ENCODE measurements at places on chromosomes 4 and X.

GRCh38 chrX:155231163-155231562, 14.9 kb downstream of the VBP1 start:
- DNase-seq: no peak

DNA sequence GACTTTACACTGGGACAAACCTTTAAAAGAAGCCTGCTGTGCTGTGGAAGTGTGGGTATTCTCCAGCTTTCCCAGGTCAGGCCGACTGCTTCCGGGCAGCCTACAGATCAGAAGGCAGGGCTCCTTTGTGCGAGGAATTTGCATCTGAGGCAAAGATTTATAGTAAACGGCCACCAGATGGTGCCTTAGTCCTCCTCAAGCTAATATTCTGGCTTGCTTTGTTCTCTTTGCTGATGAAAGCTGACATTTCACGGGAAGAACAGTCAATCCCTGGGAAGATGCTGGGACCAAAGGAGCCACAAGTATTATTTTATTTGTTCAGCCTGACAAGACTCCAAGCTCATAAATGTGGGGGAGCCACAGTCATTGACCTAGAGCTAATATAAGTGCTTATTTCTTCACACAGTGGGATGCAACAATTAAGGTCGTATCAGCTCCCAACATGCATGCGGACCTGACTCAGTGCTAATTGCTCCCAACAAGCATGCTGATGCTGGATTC, 120.7 kb upstream of the TRIM2 start:
- DNase-seq: peak; percentile 24

DNA sequence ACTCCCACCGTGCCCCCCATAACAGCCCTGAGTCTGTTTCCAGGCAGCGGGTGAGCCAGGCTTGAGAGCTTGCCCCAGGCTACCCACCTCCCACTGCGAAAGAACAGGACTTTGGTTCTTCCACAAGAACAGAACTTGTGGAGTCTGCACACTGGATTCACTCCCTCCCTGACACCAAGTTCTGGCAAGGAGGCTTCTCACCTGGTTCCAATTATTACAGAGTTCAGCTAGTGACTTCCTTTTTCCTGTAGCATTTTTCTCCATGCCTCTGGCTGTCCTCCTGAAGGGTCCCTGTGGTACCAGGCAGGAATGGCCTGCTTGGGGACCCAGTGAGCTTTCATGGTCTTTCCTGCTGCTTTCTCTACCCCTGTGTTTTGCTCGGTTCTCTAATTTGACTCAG, 208.6 kb upstream of the SFRP2 start:
- no peak for DNase-seq

GRCh38 chr4:67522851-67523671, 22.2 kb downstream of the CENPC start:
- DNase-seq: no peak

- no peak for DNase-seq
These were observed 4.2 kb downstream of the CENPVL3 start for GRCh38 chrX:51614353-51615012.

DNA sequence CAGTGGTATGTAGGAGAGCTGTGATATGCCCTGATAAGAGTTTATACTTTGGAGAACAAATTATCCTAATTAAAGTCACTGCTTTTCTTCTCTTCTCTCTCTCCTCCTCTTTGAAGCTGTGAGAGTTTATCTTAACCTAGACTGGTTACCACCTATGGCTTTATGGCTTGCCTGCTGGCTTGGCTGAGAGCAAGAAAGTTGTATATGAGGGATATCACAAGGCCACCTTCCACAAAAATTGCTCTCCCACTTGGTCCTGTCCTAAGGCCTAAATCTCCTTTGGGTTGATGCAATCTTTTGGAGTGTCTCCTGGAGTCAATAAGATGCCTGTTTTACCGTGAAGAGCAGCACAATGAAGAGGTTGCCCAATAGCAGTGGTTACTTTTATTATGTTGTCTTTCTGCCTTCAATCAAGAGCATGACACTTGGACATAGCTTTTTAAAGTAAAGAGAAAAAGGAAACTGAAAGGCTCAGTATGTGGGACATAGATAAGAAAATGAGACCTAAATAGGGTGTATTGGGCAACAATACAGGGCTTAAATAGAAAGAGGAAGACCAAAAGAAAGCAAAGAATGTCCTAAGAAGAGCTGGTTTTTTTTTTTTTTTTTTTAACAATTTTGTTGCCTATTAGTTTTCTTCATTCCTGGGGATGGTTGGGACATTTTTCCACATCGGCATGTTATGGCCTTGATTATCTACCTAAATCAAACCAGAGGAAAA, 9.2 kb downstream of the GUCY1A1 start:
- DNase-seq: no peak

- no peak for DNase-seq
These were observed 243.7 kb upstream of the PSAPL1 start for GRCh38 chr4:7678318-7678852.

DNA sequence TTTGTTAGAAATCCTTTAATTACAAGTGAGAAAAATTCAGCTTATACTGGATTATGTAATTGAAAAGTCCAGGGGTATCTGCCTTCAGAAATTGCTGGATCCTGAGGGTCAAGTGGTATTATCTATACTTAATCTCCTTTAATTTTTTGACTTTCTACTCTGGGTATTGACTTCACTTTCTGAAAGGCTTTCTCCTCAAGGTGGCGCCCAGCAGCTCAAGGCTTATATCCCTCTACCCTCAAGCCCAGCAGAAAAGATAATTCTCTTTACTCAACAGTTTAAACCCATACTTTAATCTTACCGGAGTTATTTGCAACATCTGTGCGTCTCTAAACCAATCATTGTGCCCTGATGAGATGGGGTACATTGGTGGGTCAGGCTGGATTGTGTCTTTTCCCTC, 129.5 kb downstream of the LARP7 start:
- no peak for DNase-seq

GRCh38 chr4:102193145-102193544, 152.1 kb downstream of the SLC39A8 start:
- DNase-seq: no peak

GRCh38 chrX:135295944-135296305, 13.4 kb upstream of the ETDC start:
- DNase-seq: no peak

GRCh38 chr4:140091305-140091704, 62.7 kb downstream of the MAML3 start:
- no peak for DNase-seq

GRCh38 chr4:101356928-101357327, 9.6 kb upstream of the PPP3CA start:
- no peak for DNase-seq

- no peak for DNase-seq
These were observed 32.4 kb upstream of the MGST2 start for GRCh38 chr4:139633195-139633594.

- no peak for DNase-seq
These were observed 270.7 kb downstream of the FBXW7 start for GRCh38 chr4:152265149-152265621.

DNA sequence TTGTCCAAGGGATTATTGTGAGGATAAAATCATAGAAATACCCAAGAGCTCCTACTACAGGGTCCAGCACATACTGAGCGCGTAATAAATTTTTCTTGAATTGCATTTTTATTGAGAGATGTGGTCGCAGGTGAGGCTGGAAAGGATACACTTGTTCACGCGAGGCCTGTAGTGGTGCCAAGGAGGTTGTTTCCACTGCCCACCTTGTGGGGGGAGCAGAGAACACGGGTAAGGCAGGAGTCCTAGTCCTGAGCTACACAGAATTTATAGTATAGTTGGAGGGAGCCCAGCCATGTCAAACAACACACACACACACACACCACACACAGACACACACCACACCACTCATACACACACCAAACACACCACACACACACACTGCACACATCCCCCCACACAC, 31.8 kb upstream of the CYP4V2 start:
- DNase-seq: no peak

DNA sequence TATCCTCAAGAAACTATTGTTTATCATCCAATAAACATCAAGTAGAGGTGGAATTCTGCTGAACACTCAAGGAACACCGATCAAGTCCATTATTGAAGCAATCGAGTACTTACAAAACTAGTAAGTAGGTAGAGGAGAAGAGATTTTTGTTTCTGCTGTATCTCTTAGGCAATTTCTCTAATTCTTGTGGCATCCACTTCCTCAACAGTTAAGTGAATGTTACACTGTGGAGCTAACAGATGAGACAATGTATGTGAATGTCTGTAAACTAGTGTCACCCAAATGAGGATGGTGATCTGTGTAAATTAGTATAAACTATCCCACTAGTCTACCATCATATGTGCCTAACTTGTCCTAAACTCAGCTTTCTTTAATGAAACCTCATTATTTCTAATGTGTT, 261.6 kb downstream of the ARHGAP24 start:
- no peak for DNase-seq

- no peak for DNase-seq
These were observed 23.8 kb upstream of the TADA2B start for GRCh38 chr4:7019367-7019766.

GRCh38 chrX:133783274-133783673, 202.1 kb downstream of the GPC3 start:
- DNase-seq: no peak

DNA sequence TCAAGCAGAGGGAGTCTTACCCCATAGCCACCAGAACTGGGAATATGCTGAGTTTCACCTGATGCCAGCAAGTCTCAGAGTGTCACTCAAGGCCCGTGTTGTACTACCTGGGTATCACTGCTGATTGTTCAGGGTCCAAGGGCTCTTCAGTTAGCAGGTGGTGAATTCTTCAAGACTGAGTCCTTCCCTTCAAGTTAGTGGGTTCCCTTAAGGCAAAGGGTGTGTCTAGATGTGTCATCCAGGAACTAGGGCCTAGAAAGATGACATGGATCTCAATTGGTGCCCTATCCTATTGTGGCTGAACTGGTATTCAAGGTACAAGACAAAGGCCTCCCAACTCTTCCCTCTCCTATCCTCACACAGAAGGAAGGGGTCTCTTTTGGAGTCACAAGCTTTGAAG, 159.9 kb upstream of the DIPK2B start:
- DNase-seq: no peak

DNA sequence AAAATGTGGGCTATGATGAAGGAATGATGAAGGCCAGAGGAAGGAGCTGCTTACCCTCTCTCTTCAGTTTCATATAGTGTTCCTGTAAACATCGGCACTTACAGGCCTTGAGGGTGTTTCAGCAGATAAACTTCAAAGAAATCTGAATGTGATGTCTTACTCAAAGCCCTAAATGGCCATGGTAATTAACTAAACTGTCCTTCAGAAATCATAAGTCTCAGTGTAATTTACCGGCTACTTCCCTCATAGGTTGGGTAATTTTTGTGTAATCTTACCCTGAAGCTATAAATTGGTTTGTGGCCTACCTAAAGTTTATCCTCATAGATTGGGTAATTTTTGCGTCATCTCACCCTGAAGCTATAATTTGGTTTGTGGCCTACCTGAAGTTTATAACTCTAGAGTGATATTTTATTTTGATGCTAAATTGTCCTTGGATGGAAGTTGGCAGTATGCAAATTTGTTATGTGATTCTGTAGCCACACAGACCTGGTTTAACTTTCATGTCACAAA, 2700.3 kb downstream of the ARAP2 start:
- no peak for DNase-seq

DNA sequence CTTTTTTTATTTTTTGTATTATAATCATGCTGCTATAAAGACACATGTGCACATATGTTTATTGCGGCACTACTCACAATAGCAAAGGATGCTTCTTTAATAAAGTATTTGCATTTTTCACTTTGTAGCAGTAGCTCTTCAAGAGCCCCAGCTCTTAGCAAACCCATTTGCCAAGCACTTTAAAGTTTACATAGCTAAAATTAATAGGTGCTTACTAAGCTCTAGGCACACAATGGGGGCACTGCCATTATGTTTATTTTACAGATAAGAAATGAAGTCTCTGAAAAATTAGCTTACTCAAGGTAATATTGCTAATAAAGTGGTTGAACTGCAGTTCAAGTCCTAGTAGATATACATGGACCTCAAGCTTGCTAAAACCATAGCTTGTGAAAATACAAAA, 230.3 kb upstream of the ARHGAP24 start:
- DNase-seq: no peak

GRCh38 chr4:70670332-70671014, 4.2 kb upstream of the JCHAIN start:
- DNase-seq: no peak

DNA sequence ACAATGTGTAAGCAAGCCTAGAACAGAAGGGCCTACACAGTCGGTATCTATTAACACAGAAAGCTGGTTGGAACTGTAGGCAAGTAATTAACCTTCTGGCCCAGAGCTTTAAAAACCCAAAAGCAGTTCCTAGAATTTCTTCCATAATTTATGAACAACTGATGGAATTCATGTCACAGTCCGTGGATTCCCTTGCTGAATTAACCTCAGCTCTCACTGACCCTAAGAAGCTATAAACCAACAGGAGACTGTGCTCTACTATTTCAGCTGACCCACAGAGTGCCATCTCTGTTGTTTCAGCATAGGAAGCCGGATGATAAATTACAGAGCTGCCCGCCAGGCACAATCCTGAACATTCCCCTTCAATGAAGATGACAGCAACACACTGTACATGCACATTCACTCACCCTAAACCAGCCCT, 157.3 kb downstream of the PRDM5 start:
- DNase-seq: no peak

DNA sequence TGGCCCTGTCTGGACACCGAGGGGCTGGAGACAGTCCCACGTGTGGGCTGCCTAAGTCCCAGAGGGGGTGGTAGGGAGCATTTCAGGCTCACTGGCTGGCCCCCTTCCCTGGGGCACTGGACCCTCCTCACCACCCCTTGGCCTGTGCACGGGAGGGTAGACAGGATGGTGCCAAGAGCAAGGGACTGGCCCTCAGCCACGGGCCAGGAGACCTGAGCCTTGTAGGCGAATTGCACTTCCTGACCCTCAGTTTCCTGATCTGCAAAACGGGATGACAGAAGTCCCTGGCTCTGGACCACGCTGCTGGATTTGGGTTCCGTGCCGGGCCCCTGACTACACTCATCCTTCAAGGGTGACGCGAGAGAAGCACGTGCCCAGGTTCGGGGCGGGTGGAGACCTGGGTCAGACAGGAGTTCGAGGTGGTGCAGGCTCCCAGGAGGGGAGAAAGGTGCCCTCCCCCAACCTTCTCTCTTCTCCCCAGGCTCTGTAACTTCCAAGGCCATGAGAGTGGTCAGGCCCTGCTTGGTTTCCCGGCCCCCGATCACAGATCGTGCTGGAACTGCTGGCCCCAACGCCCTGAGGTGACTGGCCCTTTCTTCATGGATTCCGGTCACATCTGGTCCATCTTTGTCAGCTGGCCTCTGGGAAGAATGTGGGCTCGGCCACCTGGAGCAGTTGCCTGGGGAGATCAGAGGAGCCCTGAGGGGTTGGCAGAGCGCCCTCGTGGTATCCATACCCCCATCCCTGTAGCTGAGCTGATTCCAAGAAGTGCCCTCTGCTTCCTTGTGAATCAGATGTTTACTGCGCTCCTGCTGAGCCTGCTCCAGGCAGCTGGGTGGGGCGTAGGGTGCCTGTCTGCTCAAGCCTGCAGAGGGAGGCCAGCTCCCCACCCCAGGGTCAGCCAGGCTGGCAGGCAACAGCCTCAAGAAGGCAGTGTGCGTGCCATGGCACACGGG, 3.3 kb downstream of the SH3BP2 start:
- no peak for DNase-seq

- no peak for DNase-seq
These were observed 548.6 kb downstream of the TLL1 start for GRCh38 chr4:166421556-166422156.

- no peak for DNase-seq
These were observed 140.9 kb upstream of the ANK2 start for GRCh38 chr4:112908511-112908910.

GRCh38 chr4:73952352-73952751, 29.5 kb downstream of the PF4 start:
- no peak for DNase-seq

GRCh38 chr4:158630893-158631292, 40.8 kb downstream of the C4orf46 start:
- no peak for DNase-seq

Data from activated T-cell treated with anti-CD3 and anti-CD28 coated beads for 4 hours (primary cell).